ENCODE measurements at places on chromosomes 4 and X.

DNA sequence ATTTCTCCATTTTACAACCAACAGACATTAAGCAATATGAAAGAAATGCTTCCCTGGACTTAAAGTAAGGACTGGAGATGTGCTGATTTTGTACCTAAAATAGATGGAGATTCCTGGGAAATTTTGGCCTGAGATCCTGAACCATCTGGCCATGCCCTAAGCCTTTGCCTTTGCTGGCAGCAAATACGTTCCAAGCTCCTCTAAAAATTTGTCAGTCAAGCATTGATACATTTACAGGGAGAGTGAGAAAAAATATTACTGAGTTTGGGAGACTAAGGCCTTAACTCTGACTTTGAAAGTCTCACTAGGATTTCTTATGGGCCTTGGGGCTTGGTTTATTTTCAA is 63.9 kb downstream of the FHDC1 start:
- no peak for DNase-seq

GRCh38 chr4:10530137-10530786 is 73.0 kb upstream of the ZNF518B start:
- no peak for DNase-seq

DNA sequence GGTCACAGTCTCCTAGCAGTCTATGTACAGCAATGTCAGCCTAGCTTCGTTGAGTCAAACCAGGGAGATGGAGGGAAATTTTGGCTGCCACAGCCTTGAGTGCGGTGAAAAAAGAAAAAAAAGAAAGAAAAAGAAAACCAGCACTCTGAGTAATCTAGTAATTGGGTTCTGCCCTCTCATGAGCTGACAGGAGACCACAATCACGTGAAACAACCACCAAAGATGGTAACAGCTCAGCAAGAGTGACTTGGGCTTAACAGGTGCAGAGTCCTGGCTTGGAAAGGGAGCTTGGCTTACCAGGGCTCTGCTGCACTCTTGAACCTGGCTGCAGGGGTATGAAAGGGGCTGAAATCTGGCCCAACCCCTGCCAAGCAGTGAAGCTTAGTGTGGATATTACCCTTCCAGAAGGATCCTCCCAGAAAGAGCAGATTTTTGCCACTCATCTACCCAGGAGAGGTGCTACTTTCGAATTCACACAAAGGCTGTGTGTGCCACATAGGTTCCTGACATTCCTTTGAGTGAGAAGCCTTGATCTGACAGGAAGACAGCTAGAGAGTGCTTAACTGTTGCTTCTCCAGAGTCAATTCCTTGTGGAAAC is 350.3 kb downstream of the PTTG2 start:
- no peak for DNase-seq

DNA sequence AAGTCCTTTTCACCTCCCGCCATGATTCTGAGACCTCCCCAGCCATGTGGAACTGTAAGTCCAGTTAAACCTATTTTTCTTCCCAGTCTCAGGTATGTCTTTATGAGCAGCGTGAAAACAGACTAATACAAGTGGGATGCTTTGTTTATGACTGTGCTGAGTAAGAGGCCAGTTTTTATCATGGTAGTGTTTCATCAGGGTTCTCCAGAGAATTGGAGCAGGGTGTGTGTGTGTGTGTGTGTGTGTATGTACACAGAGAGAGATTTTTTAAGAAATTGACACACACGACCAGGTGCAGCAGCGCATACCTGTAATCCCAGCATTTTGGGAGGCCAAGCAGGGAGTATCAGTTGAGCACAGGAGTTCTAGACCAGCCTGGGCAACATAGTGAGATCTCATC is 34.6 kb upstream of the SLC2A9 start:
- peak; percentile 31 for DNase-seq

DNA sequence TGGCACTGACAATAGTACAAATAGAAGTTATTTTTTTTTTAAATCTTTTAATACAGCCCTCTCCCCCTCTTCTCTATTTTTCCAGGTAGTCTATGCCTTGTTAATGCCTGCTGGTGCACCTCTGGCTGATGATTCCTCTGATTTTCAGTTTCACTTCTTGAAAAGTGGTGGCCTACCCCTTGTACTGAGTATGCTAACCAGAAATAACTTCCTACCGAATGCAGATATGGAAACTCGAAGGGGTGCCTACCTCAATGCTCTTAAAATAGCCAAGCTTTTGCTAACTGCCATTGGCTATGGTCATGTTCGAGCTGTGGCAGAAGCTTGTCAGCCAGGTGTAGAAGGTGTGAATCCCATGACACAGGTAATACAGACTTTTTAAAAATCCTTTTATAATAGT is 99.1 kb downstream of the USP9X start:
- no peak for DNase-seq

Measured in vagina (tissue), 2 donors.